CD14-positive monocyte (primary cell): ENCODE measurements at places on chromosomes 6 and 20. TPM values are rescaled to one million over a fixed set of nuclear protein-coding genes. Genes with fewer than 3 reads are reported as not detected.

DNA sequence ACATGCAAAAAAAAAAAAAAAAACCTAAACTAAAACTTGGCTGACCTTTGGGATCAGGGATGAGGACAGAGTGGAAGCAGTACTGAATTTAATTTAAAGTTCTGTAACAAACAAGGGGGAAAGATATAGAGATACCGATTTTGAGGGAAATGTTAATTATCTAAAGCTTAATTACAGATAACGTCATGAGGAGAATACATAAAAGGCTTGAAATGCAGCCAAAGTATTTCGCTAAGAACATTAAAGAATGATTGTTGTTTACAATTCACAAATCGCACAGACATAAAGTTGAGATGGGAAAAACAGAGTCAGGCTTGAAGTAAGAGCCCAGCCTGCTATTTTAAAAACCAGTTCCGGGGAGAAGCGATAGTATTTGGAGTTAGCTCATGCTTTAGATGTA is 208.0 kb upstream of the SASH1 start:
- no peak overlapping the region for H3K27ac ChIP-seq
- H3K4me3 ChIP-seq = no peak overlapping the region
- no peaks in the 10 kb centered on the region for H3K36me3 ChIP-seq
- H3K27me3 ChIP-seq = no peaks in the 10 kb centered on the region
- no peaks in the 10 kb centered on the region for H3K4me1 ChIP-seq
- no peak for DNase-seq

DNA sequence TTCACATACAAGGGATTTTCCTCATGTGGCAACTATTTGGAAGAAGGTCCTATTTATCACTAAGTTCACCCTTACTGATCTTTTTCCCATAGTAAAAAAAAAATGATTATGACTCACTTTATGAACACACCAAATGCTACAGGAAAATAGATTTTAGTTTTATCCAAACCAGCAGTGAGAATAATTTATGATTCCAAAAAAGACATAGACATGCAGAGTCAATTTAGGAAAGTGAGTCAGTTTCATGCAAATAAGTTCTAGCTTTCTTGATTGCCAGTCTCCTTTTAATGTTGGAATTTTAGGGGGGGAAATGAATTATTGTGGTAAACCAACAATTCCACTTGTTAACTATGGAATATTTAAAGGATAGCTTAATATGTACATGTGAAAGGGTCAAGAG is 64.0 kb upstream of the RNF146 start:
- H3K27ac ChIP-seq = no peak overlapping the region
- no peak overlapping the region for H3K4me3 ChIP-seq
- H3K27me3 ChIP-seq = no peaks in the 10 kb centered on the region

DNA sequence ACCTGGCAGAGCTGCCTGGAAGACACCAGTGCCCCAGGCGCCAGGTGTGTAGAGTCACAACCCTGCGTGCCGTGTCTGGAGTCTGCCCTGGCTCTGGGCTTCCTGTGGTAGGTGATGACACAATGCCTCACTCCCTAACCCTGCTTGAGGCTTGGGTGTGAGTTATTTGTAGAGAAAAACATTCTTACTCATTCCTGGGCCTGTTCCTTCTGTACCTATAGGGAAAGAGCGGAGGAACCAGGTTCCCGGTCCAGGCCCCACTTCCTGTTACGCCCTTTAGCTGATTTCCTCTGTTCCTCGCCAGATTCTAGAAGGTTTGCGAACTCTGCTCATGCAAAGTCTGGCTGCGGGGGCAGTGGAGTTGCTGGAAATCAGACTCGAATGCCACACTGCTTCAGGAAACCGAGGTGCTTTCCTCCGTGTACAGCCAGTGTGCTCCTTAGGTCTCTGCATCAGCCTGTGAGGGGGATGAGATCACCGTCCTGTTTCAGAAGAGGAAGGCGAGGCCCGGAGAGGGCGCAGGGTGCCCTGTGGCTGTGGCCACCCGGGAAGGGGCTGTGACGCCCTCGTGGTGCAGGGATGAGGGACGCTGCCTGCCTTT is 67.1 kb upstream of the DUSP22 start:
- H3K27ac ChIP-seq = peak overlapping the region; percentile 58
- no peaks in the 10 kb centered on the region for H3K27me3 ChIP-seq
- H3K4me1 ChIP-seq = peaks cover 39% of the 10 kb centered on the region
- H3K36me3 ChIP-seq = no peaks in the 10 kb centered on the region
- peak; percentile 61 for DNase-seq

GRCh38 chr6:22149501-22150367 is 147.1 kb downstream of the PRL start:
- DNase-seq = no peak
- H3K27ac ChIP-seq = no peak overlapping the region
- peaks cover 22% of the 10 kb centered on the region for H3K4me1 ChIP-seq

- DNase-seq = no peak
- no peaks in the 10 kb centered on the region for H3K4me1 ChIP-seq
- H3K27me3 ChIP-seq = no peaks in the 10 kb centered on the region
- no peak overlapping the region for H3K4me3 ChIP-seq
These were observed 124.3 kb downstream of the CDKAL1 start for GRCh38 chr6:20658516-20658915.

- DNase-seq = no peak
- H3K4me3 ChIP-seq = no peak overlapping the region
- H3K4me1 ChIP-seq = no peaks in the 10 kb centered on the region
- no peak overlapping the region for H3K27ac ChIP-seq
- H3K27me3 ChIP-seq = peaks cover 8% of the 10 kb centered on the region
These were observed 27.6 kb upstream of the NFATC2 start for GRCh38 chr20:51569815-51570738.

Gene RSPO4
- 0.04 TPM in 1 of 2 replicates, not detected in the other for polyA plus RNA-seq

GRCh38 chr20:36086767-36087166 is 67.8 kb upstream of the EPB41L1 start:
- H3K36me3 ChIP-seq = no peaks in the 10 kb centered on the region
- H3K4me3 ChIP-seq = no peak overlapping the region
- peaks cover 16% of the 10 kb centered on the region for H3K27me3 ChIP-seq
- peaks cover 10% of the 10 kb centered on the region for H3K4me1 ChIP-seq

Gene PXDC1
- 0.69 and 0.92 TPM in 2 replicates for polyA plus RNA-seq

Gene KIFC1
- polyA plus RNA-seq = 0.74 and 0.87 TPM in 2 replicates

Gene PHF20
- polyA plus RNA-seq = 38.8 and 54.7 TPM in 2 replicates

DNA sequence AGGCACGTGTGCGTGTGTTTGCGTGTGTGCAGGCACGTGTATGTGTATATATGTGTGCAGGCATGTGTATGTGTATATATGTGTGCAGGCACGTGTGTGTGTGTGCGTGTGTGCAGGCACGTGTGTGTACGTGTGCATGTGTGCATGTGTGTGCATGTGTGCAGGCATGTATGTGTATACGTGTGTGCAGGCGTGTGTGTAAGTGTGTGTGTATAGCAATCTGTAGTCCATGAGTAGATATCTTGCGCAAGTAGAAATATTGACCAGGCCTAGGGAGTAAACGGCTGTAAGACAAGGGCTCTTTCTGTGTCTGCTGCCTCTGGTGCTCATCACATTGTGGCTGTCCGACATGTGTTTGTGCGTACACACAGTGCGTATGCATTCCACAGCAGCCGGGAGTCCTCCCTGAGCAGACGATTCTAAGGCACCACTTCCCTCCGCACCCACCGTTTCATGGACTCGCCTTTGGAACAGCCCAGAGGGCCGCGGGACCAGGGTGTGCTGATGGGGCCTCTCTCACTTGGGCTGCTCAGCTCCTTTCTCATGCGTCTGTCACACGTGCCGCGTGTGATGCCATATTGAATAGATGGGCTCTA is 167.6 kb downstream of the ERMARD start:
- H3K4me1 ChIP-seq = no peaks in the 10 kb centered on the region
- H3K27ac ChIP-seq = no peak overlapping the region
- no peak overlapping the region for H3K4me3 ChIP-seq
- no peaks in the 10 kb centered on the region for H3K36me3 ChIP-seq
- DNase-seq = no peak

DNA sequence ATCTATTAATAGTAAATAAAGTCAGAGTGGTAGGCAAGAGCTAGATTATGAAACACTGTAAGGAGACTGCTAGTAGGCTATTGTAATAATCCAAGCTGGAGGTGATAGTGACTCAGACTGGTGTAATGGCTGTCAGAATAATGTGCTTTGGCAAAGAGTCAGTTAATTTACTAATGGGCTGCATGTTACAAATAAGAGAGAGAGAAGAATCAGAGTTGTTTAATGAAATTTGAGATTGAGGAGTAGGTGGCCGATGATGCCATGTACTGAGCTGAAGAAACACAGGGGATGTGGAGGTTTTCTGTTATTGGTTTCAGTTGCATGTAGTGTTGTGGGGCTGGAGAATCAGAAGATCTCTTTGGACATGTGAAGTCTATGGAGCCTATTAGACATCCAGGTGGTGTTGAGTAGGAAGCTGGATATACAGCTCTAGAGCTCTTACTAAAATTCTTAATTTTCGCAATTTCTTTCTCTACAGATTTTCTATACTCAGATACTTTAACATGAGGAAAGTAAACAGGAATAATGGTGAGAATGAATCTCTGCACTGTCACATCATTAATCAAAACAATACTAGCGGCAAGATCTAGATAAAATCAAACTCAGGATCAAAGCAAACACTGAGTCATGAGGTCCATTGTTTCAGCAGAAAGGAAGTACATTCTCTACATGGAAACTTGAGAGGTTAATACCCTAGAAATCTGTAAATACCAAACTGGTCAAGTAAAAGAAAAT is 167.7 kb downstream of the SIM1 start:
- H3K27me3 ChIP-seq = no peaks in the 10 kb centered on the region
- H3K4me3 ChIP-seq = no peak overlapping the region
- H3K36me3 ChIP-seq = no peaks in the 10 kb centered on the region
- no peaks in the 10 kb centered on the region for H3K4me1 ChIP-seq
- no peak for DNase-seq
- no peak overlapping the region for H3K27ac ChIP-seq

GRCh38 chr6:127635091-127635490 is 58.1 kb downstream of the C6orf58 start:
- H3K4me1 ChIP-seq = no peaks in the 10 kb centered on the region
- H3K4me3 ChIP-seq = no peak overlapping the region
- H3K27me3 ChIP-seq = no peaks in the 10 kb centered on the region
- no peaks in the 10 kb centered on the region for H3K36me3 ChIP-seq

Gene VEGFA
- 181 and 454 TPM in 2 replicates for polyA plus RNA-seq

- H3K36me3 ChIP-seq = no peaks in the 10 kb centered on the region
- no peaks in the 10 kb centered on the region for H3K4me1 ChIP-seq
These were observed 88.9 kb upstream of the OGFRL1 start for GRCh38 chr6:71199736-71200135.

DNA sequence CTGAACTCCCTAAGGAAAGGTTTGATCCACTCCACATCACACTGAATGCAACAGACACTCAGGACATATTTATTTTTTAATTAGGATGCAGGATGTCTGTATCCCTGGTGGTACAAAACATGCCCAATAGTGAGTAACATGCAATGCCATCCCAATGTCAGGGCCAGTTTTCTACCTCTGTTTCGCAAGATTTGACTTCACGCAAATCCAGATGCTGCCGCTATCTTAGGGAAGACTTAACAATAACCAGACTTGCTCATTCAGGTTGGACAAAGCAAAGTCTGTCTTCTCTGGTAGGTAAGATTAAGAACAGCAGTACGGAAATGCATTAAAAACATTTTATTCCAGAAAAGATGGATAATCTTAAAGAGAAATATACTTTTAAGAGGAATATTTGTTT is 103.1 kb downstream of the TASP1 start:
- no peak overlapping the region for H3K27ac ChIP-seq
- H3K27me3 ChIP-seq = no peaks in the 10 kb centered on the region
- no peaks in the 10 kb centered on the region for H3K36me3 ChIP-seq
- no peak overlapping the region for H3K4me3 ChIP-seq
- H3K4me1 ChIP-seq = no peaks in the 10 kb centered on the region

- H3K27ac ChIP-seq = no peak overlapping the region
- H3K4me1 ChIP-seq = peaks cover 3% of the 10 kb centered on the region
These were observed 39.2 kb downstream of the ZC3H12D start for GRCh38 chr6:149445573-149445972.

GRCh38 chr20:64188682-64189529 is 24.7 kb downstream of the MYT1 start:
- H3K4me1 ChIP-seq = no peaks in the 10 kb centered on the region
- no peak for DNase-seq
- H3K4me3 ChIP-seq = no peak overlapping the region
- no peaks in the 10 kb centered on the region for H3K27me3 ChIP-seq

Gene CLVS2
- not detected for polyA plus RNA-seq

DNA sequence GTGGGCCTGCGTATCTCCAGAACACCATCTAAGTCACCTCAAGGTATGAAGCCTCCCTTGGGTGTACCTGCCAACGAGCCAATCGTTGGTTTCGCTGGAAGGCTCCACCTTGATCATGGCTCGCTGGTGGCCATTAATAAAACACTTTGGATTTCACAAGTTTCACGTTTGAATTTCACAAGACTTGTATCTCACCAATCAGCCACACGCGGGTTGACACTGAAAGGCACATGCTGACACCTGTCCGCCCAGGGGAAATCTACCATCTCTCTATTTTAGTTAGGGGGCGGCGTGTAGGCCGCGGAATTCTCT is 586 bp upstream of the HMGA1 start:
- peak; percentile 75 for DNase-seq
- no peaks in the 10 kb centered on the region for H3K27me3 ChIP-seq
- H3K36me3 ChIP-seq = peaks cover 4% of the 10 kb centered on the region
- H3K4me3 ChIP-seq = peak overlapping the region; percentile 37
- peaks cover 34% of the 10 kb centered on the region for H3K4me1 ChIP-seq

- H3K4me3 ChIP-seq = no peak overlapping the region
- H3K36me3 ChIP-seq = no peaks in the 10 kb centered on the region
- H3K4me1 ChIP-seq = peaks cover 59% of the 10 kb centered on the region
- no peaks in the 10 kb centered on the region for H3K27me3 ChIP-seq
These were observed 219.8 kb downstream of the HIVEP2 start for GRCh38 chr6:142725024-142725770.

Gene ARHGAP18
- polyA plus RNA-seq = 5.6 TPM
